EH (cell line): ENCODE measurements at places on chromosomes 7 and 10.

DNA sequence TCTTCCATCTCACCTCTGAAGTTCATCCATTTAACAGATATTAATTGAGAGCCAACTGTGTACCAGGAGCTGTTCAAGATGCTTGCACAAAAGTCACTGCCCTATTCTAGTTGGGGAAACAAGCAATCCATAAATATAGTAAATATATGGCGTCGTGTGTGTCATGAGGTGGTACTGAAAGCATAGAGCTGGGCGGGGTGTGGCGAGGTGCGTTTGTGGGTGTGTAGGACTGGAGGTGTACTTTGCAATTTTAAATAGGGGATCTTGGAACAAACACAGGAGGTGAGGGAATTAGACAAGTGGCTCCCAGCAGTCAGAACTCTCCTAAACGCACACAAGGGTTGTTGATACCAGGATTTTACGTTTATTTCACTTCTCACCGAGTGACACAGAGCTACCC lies 490 bp upstream of the ZNF239 start:
- no peak for DNase-seq

DNA sequence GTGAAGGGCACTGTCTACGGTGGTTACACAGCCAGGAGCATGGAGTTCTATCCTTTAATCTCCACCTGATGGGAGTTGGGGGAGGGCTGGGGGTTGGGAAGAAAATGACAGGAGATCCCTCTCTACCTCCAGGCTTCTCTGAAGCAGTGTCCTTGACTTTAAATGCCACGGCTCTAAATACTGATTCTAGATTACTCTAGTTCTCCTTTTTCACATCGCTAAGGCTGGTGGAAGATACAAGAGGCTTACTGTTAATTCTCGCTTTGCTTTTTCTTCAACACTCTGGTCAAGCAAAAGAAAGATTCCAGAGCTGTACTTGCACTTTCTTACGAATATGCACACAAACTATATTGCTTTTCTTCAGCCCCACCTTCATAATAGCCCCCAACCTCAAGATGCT lies 30.5 kb downstream of the ARL3 start:
- DNase-seq = no peak

DNA sequence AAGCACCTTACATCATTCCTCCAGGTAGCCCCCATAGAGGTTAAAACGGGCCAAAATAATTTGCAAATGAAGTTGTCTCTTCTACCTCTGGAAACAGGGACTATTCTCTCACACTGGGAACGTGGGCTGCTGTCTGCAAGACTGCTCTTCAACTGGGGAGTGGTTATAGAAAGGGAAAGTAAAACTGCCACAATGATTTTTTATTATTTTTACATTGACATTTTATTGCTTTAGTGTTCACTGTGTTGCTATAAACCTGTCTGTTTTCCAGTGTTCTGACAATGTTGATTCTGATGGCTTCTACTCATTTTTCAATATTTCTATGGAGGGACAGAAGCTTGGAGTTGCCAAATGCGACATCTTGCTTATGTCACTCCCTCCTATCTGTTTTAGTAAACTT lies 115.1 kb upstream of the ANTXRL start:
- DNase-seq = no peak

GRCh38 chr10:113681533-113682470 lies 2.1 kb downstream of the CASP7 start:
- no peak for DNase-seq

DNA sequence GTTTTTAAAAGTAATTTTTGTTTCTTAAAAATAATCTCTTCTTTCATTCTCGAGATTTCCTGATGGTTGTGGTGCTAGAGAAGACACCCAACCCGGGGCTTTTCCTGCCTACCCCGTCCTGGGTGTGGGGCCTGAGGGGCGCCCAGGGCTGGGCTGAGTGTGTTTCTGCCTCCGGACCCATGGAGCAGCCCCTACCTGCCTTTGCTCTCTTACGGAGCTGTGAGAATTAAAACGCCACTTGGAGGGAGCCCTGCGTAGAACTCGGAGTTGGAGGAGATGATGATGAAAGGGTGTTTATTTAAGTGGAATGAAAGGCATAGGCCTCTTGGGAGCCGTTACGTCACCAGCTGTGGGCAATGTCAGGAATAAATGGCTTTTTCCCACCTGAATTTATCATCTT lies 261.8 kb upstream of the SHH start:
- DNase-seq = no peak

DNA sequence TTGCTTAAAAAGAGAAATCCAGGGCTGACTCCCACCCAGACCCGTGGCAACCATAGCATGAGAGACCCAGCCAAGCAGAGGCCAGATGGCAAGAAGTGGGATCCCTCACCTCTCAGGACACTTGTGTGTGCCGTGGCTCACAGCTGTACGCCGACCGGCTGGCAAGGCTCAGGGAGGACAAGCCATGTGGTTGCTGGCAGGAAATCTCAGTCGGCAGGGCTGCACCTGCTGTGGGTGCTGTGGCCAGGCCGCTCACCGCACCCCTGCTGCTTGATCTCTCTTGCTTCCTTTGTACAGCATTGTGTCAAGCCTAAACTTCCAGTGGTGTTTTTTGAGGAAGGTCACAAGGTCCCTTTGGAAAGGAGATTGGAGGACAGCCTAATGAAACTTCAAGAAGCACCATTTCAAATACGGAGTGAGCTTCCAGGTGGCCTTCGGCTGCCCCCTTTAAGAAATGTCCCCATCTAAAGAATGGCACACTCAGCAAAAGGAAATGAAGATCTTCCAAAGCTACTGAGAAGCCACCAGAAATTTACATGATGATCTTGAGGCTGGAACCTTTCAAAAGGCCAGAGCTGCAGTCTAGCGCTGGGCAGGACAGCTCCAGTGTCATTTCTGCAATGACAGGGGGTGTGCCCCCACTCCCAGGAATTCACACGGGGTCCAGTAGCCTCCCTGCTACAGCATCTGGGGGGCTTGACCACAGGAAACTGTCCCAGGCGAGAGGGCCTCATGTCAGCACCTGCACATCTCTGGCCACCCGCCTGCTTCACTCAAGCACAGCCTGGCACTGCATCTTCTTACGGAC lies 409.0 kb upstream of the MGMT start:
- no peak for DNase-seq
